ENCODE measurements at places on chromosomes 7 and 10. TPM values are rescaled to one million over a fixed set of nuclear protein-coding genes. Genes with fewer than 3 reads are reported as not detected.

The CCT6A gene
- total RNA-seq, result 273 TPM

The CLRN3 gene
- total RNA-seq, result not detected

The TRIL gene
- total RNA-seq, result 0.44 TPM

The GBX1 gene
- total RNA-seq, result not detected

The OR2A42 gene
- not detected for total RNA-seq

The AEBP1 gene
- 0.44 TPM for total RNA-seq

The MEOX2 gene
- not detected for total RNA-seq

The GNAT3 gene
- total RNA-seq, result 0.12 TPM

The IL2RA gene
- not detected for total RNA-seq

The ASAH2 gene
- total RNA-seq, result 1.9 TPM

The SLC12A9 gene
- total RNA-seq, result 6.2 TPM

The CALCR gene
- not detected for total RNA-seq

The DLX5 gene
- total RNA-seq, result 0.98 TPM

The PSD gene
- total RNA-seq, result not detected

The PCLO gene
- total RNA-seq, result 27.1 TPM

The AGK gene
- 44.7 TPM for total RNA-seq

The LIPK gene
- not detected for total RNA-seq

The GJD4 gene
- total RNA-seq, result not detected

The UBE2D1 gene
- 24.3 TPM for total RNA-seq

The FZD1 gene
- total RNA-seq, result 6.1 TPM

The HOXA9 gene
- 66.1 TPM for total RNA-seq

The ITGB8 gene
- 18.4 TPM for total RNA-seq

The KMT2E gene
- total RNA-seq, result 41.5 TPM

The AZGP1 gene
- total RNA-seq, result 0.62 TPM

The FFAR4 gene
- not detected for total RNA-seq

The PLEKHS1 gene
- total RNA-seq, result 1.0 TPM

The LGI1 gene
- total RNA-seq, result not detected

The LRRC4 gene
- total RNA-seq, result not detected

The AKR1C1 gene
- total RNA-seq, result 25.7 TPM

The KAZALD1 gene
- 12.5 TPM for total RNA-seq

The KNDC1 gene
- not detected for total RNA-seq

The SFTPA2 gene
- 0.15 TPM for total RNA-seq

The SHH gene
- total RNA-seq, result not detected

The TMEM229A gene
- not detected for total RNA-seq

The CFAP70 gene
- total RNA-seq, result not detected

The SUV39H2 gene
- total RNA-seq, result 23.8 TPM

The RPEL1 gene
- total RNA-seq, result 0.12 TPM

The PNLIP gene
- total RNA-seq, result not detected

The SEM1 gene
- 120 TPM for total RNA-seq

The MOGAT3 gene
- not detected for total RNA-seq

The ADRB1 gene
- total RNA-seq, result 0.52 TPM

The TSPAN12 gene
- 0.05 TPM for total RNA-seq

The TMEM140 gene
- 21.2 TPM for total RNA-seq

The GRM3 gene
- total RNA-seq, result not detected

The A1CF gene
- not detected for total RNA-seq

The KCNH2 gene
- 0.30 TPM for total RNA-seq

The LIPM gene
- not detected for total RNA-seq

The POMZP3 gene
- 5.7 TPM for total RNA-seq

The DCLRE1A gene
- 10.4 TPM for total RNA-seq

The TCAF2 gene
- 3.9 TPM for total RNA-seq

The H2BK1 gene
- not detected for total RNA-seq

The OPALIN gene
- total RNA-seq, result not detected
